ENCODE measurements at places on chromosomes 11 and 22.

DNA sequence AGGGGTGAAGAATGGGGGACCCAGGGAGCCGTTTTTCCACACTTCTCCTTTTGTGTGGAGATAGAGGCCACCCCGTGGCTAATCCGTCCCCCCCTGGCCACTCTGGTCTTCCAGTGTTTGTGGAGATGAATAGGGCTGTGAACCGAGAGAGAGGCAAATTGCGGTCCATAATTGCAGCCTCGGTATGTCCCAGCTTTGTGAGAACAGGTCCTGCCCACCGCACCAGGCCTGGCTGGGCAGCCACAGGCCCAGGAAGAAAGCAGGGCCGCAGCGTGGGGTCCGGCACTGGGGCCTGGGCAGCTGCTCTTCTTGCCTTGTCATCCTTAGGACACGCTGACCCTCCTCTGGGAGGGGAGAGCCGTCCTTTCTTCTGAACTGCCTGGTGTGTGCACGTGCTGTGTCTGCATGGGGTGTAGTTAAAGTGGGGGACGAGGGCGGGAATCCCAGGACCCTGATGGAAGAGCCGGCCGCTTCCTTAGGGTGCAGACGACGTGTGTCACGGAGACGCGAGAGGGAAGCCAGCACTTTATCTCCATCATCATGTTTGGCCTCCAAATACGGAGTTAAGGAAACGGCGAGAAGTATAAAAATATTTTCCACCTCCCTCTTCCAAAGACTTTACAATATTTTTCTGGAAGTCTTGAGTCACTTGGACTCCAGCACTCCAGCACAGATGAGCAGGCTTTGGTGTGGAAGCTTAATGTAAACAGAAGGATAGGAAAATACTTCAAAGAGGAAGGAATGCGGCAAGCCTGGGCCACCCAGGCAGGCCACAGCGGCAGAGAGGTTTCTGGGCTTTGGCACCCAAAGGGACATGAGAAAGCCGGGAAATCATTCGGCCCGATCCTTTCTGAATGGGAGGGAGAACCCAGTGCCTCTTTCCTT, 1248.4 kb downstream of the BRD1 start:
- DNase-seq, result no peak

DNA sequence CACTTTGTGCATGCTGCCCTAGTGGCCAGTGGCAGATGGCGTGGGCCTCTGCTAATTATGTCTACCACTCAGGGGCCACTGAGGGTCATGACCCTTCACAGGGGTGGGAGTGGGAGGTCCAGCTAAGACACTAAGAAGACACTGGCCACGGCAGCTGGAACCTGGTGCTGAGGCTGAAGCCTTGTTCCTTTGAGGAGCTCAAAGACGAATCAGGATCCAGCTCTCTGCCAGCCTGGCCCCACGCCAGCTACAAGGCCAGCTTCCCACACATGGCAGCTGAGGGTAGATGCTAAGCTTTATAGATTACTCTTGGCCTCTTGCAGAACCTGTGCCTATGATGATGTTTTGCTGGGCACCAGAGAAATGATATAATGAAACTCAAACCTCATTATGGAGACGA, 226.3 kb downstream of the DSCAML1 start:
- DNase-seq, result no peak

- no peak for DNase-seq
Observed at GRCh38 chr11:126007238-126007637, 55.4 kb downstream of the CDON start.

- no peak for DNase-seq
Observed at GRCh38 chr11:125262830-125263218, 98.3 kb downstream of the PKNOX2 start.

DNA sequence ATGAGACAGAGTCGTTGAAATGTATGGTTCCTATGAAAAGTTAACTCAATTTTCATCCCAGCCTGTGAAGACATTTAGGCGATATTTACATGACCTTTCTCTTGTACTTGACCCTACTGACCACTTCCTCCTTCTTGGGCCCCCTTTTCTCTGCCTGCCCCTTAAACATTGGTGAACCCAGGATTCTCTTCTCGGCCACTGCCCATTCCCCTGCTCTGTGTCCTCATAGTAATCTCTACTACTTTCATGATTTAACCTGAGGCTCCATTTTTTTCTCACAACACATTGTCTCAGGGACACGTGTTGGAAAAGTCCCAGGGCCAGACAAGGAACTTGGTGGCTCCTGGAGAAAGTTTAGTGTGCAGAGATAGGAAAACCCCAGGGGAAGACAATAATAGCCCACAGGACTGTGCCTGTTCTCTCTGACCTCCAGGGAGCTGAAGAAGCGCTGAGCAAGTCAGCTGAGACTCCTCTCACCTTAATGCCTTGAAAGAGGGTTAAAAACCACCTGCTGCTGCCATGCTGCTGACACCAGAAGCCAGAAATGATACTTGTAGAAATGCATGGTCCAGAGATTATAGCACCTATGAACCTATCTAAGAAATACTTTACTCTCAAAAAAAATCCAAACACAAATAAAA, 42.5 kb upstream of the SPATA19 start:
- DNase-seq, result no peak

DNA sequence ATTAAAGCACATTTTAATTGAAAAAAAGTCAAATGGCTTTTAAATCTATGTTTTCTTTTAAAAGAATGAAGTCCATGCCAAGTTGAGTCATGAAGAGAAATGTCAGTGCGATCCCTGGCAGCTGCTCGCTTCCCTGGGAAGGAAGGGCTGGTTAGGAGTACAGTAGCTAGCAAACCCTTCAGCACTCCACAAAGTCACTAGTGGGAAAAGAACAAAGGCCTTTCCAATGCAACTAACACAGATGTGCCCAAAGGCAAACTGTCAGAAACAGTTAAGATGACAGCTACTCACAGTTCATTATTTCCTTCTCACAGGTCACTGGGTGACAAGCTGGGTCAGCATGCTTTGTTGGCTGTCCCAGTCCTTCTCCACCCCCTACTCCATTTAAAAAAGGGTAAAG, 308.7 kb downstream of the DCDC1 start:
- no peak for DNase-seq

DNA sequence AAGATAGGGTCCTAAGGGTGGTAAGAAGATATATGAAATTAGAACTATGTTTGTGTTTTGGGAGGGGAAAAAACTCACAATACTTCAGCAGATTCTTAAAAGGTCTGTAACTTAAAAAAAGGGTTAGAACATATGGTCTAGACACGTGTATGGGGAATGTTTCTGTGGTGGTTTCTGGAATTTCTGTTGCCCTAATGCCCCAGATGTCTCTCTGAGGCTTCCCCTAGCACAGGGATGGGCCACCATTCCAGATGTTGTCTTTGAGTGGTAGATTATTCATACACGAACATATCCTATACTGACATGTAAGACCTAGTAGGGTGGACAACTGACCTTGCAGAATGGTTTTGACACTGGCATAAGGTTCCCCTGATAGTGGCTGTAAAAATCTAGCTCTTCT, 26.2 kb downstream of the EHF start:
- no peak for DNase-seq

DNA sequence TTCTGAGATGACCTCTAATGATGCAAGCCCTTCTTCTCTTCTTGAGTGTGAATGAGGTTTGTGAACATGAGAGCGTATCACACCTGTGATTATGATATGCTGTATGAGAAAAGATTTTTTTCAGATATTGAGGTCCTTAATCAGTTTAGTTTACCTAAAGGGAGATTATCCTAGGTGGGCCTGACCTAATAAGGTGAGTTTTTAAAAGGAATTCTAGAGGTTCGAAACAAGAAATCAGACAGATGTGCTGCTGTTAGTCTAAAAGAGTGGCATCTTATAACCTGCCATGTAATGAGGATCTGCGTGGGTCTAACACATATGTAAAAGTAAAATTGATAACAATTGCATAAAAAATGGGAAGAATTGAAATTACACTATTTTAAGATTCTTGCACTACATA, 33.8 kb downstream of the MSANTD4 start:
- no peak for DNase-seq

- no peak for DNase-seq
Observed at GRCh38 chr11:77592727-77593126, 3.0 kb downstream of the AQP11 start.

GRCh38 chr11:61912991-61913698, 4.2 kb downstream of the RAB3IL1 start:
- DNase-seq, result no peak

DNA sequence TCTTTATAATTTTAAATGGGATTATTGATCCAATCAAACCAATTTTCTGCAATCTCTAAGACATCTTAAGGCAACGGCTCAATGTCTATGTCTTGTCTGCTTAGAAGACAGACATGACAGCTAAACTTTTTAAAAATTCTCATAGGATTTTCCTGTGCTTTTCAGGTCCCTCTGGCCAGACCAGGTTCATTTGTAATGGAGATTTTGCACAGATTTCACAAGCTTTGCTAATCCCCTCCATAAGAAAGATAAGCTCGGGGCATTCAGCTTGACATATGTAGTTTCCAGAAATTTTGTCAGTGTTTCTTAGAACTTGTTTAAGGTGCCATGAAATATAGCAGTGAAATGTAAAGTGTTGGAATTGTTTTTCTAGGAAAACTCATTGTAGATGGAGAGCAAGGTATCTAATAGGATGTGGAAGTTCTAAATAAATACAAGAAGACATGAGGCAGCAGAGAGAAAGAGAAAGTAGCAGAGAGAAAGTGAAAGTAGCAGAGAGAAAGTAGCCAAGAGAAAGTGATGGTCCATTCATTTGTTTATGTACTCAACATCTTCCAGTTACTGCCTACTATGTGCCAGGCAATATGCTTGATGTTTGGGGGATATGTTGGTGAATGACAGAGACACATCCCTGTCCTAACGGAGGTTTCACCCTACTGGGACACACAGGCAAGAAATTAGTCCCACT, 219.1 kb upstream of the ARHGAP42 start:
- no peak for DNase-seq

- peak; percentile 66 for DNase-seq
Observed at GRCh38 chr22:22748297-22748743, 103.9 kb downstream of the GGTLC2 start.

DNA sequence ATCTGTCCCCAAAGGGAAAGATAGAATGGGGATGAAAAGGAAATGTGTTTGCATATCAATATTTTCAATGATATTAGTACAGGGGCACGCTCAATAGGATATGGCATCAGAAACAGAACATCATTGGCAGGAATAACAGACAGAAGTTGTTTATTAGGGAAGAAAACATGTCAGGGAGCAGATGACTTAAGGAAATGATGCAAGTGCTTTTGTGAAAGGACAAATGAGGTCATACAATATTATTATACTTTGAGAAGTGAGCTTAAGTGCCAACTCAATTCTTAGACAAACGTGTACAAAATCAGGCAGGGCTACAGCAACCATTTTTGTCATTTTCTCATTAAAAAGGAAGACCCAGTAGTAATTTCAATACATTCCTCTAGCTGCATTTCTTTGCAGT, 388.4 kb downstream of the SOX6 start:
- DNase-seq, result peak; percentile 36

DNA sequence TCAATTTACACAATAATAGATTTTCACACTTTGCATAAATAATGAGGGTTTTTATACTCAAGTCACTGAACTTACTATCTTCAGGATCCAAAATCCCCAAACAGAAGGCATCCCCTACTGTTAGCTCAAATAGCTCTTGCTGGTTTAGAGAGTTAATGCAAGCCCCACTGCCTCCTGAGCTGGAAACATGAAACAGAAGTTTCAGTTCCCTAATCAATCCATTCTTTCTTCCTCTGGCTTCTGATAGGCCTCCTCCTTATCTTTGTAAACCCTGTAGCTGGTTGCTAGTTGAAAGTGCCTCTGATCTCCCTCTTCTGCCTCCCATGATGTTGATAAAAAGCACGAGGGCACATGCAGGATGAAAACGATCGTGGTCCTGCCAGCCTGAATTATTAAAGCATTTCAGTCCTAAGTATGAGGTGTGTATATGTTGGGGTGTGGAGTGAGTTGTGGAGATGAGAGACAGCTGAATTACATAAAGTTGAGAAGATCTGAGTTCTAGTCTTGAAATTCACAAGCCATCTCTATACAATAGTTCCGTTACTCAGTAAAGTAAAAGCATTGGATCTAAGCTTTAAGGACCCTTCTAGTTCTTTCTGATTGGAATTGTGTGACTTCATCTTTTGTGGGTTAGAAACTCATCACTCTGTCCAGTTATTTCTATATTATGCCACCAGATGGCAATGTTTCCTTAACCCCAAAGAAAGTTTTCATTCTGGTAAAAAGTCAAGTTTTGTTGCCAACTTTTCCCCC, 35.0 kb upstream of the EHF start:
- peak; percentile 90 for DNase-seq

- peak; percentile 4 for DNase-seq
Observed at GRCh38 chr11:67082071-67082791, 25.6 kb downstream of the RHOD start.

GRCh38 chr11:81725701-81726100, 1008.0 kb downstream of the FAM181B start:
- DNase-seq, result no peak

GRCh38 chr22:29716814-29717545, 2.8 kb upstream of the CABP7 start:
- peak; percentile 32 for DNase-seq

DNA sequence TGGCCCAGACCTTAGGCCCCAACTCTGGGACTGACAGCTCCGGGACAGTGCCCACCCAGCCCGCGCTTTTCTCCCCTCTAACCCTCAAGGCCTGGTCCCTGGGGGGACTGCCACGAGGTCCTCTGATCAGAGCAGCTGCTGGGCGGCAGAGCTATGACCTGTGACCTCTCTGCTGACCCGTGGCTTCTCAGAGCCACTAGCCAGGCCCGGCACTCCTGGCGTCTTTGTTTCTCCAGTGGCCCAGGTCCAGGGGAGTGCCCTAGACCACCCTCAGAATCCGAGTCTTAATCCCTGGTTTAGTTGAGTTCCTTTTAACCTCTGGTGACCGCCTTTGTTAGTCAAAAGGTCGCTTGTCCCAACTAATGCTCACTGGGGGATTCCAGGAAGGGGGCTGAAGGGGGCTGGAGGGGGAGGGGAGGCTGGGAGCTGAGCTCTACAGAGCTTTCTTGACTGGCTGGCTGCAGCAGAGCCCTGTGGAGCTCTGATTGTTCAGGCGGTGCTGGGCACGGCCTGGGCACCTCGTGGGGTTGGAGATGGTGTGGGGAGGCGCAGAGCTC, 1.2 kb downstream of the FBLN1 start:
- no peak for DNase-seq

DNA sequence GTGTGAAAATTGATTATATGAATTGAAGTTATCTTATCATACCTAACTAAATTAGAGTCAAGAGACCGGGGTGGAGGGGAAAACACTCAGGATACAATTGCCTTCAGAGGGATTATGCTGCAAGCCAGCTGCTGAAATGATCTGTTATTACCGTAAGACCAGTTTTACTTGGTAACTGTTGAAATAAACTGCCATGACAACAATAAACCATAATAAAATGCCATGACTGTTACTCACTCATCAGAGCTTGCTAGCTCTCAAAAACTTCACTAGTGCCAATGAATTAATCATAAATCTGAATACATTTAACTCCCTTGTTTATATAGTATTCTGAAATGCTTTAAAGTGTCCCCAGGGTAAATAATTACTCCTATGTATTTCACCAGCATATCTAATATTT, 68.2 kb downstream of the CASP12 start:
- no peak for DNase-seq
